GDM1 (cell line): ENCODE measurements at places on chromosomes 13 and 19.

DNA sequence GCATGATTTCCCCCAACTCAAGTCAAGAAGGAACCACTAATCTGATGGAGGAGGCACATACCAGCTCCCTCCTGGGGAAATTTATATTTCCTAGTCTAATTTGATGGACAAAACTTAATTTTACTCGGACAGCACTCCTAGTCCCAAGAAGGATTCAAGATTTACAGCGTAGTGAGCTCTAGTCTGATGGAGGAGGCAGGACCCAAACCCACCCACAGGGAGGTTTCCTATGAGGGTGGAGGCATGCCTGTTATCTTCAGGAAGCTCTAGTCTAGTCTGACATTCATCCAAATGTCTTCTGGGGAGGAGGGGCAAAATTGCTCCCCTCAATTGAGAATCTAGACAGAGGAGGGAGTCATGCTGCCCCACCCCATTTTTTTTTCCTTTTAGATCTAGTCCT is 10.4 kb upstream of the BCL3 start:
- no peak for DNase-seq

DNA sequence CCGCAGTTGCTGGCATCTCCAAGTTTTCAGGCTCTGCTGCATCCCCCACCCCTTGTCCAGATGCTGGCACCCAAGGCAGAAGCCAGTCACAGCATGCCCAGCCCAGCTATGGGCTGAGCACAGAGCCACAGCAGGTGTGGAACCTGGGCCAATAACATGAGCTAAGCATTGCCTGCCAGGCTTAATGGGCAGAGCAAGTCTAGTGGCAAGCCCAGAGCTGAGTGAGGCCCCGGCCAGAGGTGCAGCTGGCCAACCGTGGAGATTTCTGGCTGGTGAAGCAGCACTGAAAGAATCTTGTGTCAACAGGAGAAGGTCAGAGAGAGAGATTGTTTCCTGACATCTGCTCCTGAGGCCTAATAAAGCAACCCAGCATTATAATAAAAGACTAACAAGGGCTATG is 111.0 kb downstream of the B3GLCT start:
- DNase-seq: no peak

- DNase-seq: no peak
These were observed 214.4 kb upstream of the ZNF507 start for GRCh38 chr19:32131005-32131404.

DNA sequence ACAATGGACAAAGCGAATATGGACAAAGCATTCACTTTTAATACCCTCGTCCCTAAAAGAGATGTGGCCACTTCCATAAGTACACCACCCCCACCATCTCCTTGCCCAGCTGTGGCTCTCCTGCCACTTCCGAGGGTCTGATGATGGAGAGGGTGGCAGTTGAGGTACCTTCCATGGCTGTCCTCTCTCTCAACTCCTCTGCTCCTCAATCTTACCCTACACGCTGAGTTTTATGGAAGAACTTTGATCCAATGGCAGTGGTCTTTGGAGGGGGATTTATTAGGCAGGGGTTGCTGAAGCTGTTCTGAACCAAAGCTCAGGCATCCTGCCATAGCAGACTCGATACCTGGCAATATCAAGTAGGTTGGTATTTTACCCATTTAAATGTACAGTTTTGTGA is 413.0 kb downstream of the TSHZ3 start:
- no peak for DNase-seq
